ENCODE measurements at places on chromosomes 12 and 14.

- DNase-seq, result no peak
Measured at GRCh38 chr12:125633686-125634085, 568.5 kb downstream of the AACS start.

DNA sequence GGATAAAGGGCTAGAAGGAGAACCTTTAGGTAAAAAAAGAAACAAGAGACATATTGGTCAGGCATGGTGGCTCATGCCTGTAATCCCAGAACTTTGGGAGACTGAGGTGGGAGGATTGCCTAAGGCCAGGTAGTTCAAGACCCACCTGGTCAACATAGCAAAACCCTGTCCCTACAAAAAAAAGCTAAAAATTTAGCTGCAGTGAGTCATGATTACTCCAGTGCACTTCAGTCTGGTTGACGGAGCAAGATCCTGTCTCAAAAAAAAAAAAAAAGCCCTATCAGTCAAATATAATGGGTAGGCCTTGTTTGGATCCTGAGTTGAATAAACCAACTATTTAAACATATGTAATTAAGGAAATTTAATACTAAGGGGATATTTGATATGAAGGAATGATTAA, 54.2 kb downstream of the PPP1R36 start:
- no peak for DNase-seq

GRCh38 chr14:95409477-95410272, 90.0 kb upstream of the CLMN start:
- DNase-seq, result no peak

DNA sequence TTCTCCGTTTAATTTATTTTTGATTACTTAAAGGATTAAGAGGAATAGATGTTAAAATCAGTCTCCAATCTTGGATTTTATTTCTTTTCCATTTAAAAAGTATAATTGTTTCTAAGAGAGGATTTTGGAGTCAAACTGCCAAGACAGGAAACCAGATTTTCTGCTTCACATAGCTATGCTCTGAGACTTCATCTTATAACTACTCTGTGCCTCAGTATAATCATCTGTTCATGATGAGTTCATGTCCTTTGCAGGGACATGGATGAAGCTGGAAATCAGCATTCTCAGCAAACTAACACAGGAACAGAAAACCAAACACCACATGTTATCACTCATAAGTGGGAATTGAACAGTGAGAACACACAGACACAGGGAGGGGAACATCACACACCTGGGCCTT, 9.0 kb upstream of the TAS2R31 start:
- no peak for DNase-seq

DNA sequence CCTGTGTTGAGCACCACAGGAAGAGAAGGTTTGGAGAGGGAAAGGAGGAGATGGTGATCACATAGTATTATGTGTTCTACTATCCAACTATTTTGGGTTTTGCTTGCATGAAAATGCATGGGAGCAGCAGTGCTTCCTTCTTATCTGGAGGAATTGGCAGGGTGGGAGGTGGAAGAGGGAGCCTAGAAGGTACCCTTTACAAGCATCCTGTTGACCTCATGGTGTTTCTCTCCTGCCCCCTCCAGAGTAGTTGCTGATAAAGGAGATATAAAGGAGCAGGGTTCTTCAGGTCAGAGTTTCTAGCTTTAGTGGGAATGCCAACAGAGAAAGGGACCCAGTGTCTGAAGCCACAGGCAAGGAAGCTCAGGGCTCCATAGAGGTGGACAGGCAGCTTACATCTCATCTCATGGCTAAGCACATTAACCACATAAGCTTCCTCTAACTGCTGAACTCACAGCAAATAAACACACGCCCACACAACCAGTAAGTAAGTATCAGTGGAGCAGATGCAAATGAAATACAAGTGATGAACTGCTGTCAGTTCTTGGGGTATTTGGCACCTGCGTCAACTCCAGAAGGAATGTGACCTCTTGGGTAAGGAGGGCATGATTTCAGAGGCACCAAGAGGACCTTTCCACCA, 174.2 kb upstream of the SLC38A2 start:
- no peak for DNase-seq

DNA sequence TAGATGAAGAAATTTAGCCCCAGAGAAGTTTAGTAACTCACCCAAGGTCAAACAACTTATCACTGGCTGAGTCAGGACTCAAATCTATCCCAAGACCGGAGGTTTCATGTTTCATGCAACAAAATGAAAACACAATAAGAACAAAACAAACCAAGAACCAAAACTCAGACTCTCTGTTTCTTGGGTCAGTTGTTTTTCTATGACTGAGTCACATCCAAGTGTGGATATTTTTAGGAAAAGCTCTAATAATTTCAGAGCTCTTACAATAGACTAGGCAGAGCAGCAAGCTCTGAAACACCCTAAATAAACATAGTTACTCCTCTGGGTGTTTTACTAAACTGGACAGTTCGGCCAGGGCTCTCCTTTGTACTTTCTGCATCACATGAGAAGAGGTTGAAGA, 87.6 kb upstream of the PRB2 start:
- no peak for DNase-seq

GRCh38 chr12:14773685-14774073, 29.6 kb downstream of the WBP11 start:
- DNase-seq, result no peak

DNA sequence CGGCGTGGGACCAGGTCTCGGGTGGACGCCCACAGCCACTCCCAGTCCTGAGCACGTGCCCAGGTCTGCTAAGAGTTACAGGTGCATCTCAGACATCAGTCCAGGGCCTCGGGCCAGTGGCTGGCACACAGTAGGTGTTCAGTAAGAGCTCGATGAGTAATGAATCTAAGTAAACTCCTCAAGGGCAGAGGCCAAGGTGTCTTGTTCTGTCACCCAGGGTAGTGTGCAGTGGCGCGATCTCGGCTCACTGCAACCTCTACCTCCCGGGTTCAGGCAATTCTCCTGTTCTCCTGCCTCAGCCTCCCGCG, 11.2 kb downstream of the TTC7B start:
- DNase-seq, result no peak

GRCh38 chr12:11793921-11794710, 144.6 kb downstream of the ETV6 start:
- no peak for DNase-seq

GRCh38 chr12:88996200-88996788, 356.0 kb downstream of the DUSP6 start:
- DNase-seq, result no peak
